Esophagus squamous epithelium (tissue), 5 donors: ENCODE measurements at places on chromosomes 1 and 21.
A peak's percentile ranks its signal among the peaks of the same experiment; 100 is the strongest.

GRCh38 chr1:204834752-204835151 lies 35.9 kb upstream of the NFASC start:
- H3K36me3 ChIP-seq: no peaks in the 10 kb centered on the region
- H3K27ac ChIP-seq: no peak overlapping the region
- no peaks in the 10 kb centered on the region for H3K27me3 ChIP-seq
- no peak overlapping the region for H3K4me3 ChIP-seq
- DNase-seq: no peak
- H3K4me1 ChIP-seq: peaks cover 11% of the 10 kb centered on the region

DNA sequence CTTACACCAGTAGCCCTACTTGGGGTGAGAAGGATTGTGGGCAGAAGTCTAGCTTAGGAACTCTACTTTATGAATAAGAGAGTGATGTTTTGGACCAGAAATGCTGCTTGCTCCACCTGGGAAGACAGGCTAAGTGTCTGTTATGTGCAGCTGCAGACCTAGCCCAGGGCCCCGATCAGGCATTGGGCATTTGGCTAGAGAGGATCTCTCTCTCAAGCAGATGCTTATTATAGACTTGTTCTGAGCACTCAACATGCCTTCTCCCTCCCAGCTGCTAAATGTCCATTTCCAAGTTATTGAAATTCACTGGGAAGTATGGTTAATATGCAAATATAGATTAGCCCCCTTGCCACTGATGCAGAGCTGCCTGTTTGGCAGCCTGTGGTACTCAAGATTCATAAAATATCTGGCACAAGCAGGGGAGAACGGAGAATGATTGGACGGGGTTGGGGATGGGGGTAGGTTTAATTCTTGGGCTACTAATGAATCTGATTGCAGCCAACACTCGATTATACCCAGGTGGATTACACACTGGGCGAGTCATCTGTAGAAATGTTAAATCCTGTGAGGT lies 115.9 kb downstream of the KCND3 start:
- H3K27ac ChIP-seq: no peak overlapping the region
- H3K27me3 ChIP-seq: no peaks in the 10 kb centered on the region
- DNase-seq: no peak
- no peak overlapping the region for H3K4me3 ChIP-seq
- H3K4me1 ChIP-seq: no peaks in the 10 kb centered on the region

GRCh38 chr21:45332415-45332814 lies 44.7 kb upstream of the POFUT2 start:
- H3K4me1 ChIP-seq: peaks cover 32% of the 10 kb centered on the region
- no peaks in the 10 kb centered on the region for H3K27me3 ChIP-seq
- H3K4me3 ChIP-seq: no peak overlapping the region
- no peak overlapping the region for H3K27ac ChIP-seq
- no peak for DNase-seq

DNA sequence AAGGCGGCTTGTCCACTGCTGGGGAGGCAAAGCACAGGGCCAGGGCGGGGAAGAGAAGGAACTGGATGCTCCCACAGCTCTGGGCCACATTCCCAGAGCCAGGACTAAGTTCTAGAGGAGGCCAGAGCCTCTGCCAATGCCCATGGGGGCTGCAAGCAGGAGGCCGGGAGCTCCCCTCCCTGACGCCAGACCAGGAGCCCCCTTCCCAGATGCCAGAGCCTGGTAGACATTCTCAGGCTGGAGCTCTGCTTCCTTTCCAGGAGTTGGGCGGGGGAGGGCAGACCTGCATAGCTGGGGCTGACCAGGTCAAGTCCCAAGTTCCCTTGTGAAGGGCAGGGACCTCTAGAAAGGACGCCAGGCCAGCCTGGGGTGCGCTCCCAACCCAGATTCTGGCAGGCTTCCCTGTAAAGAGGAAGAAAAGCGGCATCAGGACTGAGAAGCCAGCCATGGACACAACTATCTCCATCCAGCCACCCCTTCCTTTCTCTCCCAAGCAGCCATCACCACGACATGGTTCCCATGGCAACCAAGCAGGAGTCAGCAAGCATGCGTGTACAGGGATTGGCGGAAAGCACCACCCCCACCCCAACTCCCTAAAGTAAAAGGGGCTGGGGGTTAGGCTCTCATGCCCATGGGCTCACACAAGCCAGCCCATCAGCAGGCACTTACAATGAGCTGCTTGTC lies 13.4 kb downstream of the KIF21B start:
- H3K4me1 ChIP-seq: peaks cover 24% of the 10 kb centered on the region
- H3K36me3 ChIP-seq: no peaks in the 10 kb centered on the region
- H3K27ac ChIP-seq: no peak overlapping the region
- H3K4me3 ChIP-seq: no peak overlapping the region

- no peak for DNase-seq
- H3K4me1 ChIP-seq: no peaks in the 10 kb centered on the region
- no peak overlapping the region for H3K27ac ChIP-seq
- H3K4me3 ChIP-seq: no peak overlapping the region
- H3K36me3 ChIP-seq: no peaks in the 10 kb centered on the region
Measured at GRCh38 chr1:25099343-25099951, 132.9 kb downstream of the SYF2 start.

DNA sequence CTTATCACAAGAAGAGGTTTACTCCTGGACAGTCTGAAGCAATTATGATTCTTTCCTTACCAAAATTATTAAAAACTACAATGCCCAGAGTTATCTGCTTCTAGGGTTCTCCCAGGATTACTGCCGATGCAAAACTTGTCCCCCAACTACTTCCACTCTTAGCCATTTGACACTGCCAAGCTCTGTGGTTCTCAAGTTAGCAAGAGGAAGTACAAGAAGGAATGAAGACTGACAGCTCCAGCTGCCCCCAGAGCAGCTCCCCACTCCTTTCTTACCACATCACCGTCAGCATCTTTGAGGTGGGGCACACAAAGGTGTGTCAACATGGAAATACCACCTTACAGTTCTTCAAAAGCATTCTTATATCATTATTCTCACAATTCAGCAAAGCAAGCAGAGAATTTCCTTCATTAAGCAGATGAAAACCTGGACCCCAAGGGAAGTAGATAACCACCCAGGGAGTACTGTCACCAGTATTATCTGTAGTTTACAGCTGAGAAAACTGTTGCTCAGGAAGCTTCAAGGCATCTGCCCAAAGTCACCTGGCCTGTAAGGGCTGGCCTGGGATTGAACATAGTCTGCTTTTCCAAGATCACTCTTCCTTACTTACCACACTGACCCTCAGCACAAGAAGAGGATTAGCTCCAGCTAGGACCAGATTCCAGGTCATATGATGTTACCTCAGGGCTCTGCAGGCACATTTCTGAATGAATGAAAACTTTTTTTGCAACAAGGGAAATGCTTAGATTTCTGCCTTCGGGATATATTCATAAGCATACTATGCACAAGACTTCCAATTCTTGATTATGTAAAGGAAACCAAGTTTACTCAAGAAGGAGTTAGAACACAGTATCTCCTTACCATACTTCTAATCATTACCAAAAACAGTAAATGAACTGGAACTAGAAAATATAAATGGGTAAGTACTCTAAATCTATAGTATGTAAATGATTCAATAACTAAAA lies 9.3 kb downstream of the PSMG1 start:
- H3K27me3 ChIP-seq: no peaks in the 10 kb centered on the region
- no peak for DNase-seq
- peaks cover 1% of the 10 kb centered on the region for H3K36me3 ChIP-seq

- H3K27me3 ChIP-seq: no peaks in the 10 kb centered on the region
- no peaks in the 10 kb centered on the region for H3K4me1 ChIP-seq
- no peaks in the 10 kb centered on the region for H3K36me3 ChIP-seq
- DNase-seq: no peak
- H3K4me3 ChIP-seq: no peak overlapping the region
- no peak overlapping the region for H3K27ac ChIP-seq
Measured at GRCh38 chr1:89815040-89815439, 5.8 kb upstream of the LRRC8D start.

DNA sequence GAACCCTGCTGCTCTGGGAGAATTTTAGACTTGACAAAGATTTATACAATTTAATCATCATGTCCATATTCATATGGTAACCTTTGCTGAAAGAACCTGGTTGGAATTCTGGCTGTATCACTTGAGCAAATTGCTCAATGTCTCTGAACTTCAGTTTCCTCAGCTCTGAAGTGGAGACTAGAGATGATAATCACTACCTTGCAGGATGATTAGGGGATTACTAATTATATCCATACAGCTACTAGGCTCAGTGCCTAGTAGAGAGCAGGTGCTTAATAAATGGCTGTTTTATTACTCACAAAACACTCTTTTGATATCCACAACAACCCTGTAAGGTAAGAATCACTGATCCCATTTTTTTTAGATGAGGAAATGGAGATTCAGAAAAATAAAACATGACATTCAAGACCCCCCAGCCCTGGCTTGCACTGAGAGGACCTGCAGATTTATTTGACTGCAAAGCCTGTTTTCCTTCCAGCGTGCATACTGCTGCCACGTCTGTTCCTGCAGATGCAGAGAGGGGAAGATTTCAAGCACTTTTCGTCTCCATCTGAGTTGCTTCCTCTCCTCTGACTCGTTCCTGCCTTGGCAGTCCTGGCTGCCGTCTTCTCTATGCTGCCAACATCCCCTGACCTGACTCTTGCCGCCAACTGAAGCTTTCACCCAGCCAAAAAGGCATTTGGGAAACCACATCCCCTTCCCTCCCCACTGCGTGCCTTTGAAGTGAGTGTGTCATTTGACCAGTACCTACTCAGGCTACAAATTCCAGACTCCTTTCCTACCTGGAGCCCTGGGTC lies 203.0 kb downstream of the PLPP3 start:
- no peak overlapping the region for H3K27ac ChIP-seq
- H3K4me1 ChIP-seq: peaks cover 3% of the 10 kb centered on the region
- no peak for DNase-seq
- no peaks in the 10 kb centered on the region for H3K27me3 ChIP-seq
- no peak overlapping the region for H3K4me3 ChIP-seq

DNA sequence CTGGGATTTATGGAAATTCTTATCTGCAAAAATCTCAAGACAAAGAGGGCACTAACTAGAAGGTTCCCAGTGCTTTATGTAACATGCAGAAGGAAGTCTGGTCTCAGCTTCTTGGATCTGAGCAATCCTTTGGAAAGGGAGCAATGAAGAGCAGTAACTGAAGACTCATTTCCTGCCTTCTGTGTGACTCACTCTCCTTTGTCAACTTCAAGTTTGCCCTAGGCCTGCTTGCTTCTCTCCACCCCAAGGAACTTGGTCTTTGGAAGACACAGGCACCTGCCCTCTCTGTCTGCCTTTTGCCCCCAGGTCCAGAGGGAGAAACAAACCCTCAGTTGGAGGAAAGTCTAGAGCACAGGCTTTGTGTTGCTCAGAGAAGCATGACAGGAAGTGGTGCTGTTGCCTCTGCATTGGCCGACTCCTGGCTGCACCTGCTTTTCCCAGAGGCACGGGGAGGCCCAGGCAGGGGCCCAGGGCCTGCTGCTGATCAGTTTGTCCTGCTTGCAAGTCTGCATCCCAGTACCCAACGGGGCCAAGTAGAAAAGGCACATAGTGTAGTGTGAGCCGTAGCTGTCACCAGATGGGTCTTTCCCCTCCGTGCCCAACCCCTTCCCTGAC lies 137.2 kb downstream of the DHRS3 start:
- no peak overlapping the region for H3K4me3 ChIP-seq
- H3K4me1 ChIP-seq: peaks cover 46% of the 10 kb centered on the region
- H3K27ac ChIP-seq: peak overlapping the region; percentile 87
- DNase-seq: no peak

GRCh38 chr1:177181631-177182291 lies 11.0 kb downstream of the BRINP2 start:
- H3K36me3 ChIP-seq: no peaks in the 10 kb centered on the region
- peak overlapping the region; percentile 6 for H3K4me3 ChIP-seq
- H3K4me1 ChIP-seq: peaks cover 3% of the 10 kb centered on the region
- no peaks in the 10 kb centered on the region for H3K27me3 ChIP-seq

GRCh38 chr1:231130544-231130943 lies 31.3 kb upstream of the TRIM67 start:
- H3K27me3 ChIP-seq: no peaks in the 10 kb centered on the region
- DNase-seq: no peak
- no peak overlapping the region for H3K4me3 ChIP-seq

DNA sequence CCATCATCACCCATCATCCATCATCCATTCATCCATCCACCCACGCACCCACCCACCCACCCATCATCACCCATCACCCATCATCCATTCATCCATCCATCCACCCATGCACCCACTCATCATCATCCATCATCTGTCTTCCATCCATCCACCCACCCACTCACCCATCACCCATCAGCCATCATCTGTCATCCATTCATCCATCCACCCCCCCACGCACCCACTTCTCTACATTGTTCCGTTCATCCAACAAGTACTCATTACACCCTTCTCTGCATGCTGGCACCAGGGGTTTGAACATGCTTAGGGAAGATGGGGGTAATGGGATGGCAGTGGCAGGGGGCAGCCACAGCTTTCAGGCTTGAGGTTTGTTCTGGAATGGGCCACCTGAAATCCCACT lies 82.1 kb downstream of the ADARB1 start:
- H3K4me1 ChIP-seq: peaks cover 4% of the 10 kb centered on the region
- no peak for DNase-seq
- H3K27me3 ChIP-seq: no peaks in the 10 kb centered on the region
- no peaks in the 10 kb centered on the region for H3K36me3 ChIP-seq

- H3K27me3 ChIP-seq: no peaks in the 10 kb centered on the region
- no peak overlapping the region for H3K4me3 ChIP-seq
- peak overlapping the region; percentile 1 for H3K27ac ChIP-seq
- DNase-seq: no peak
Measured at GRCh38 chr1:119968601-119969000, 72.3 kb upstream of the ADAM30 start.

- no peaks in the 10 kb centered on the region for H3K36me3 ChIP-seq
- no peaks in the 10 kb centered on the region for H3K4me1 ChIP-seq
- no peak overlapping the region for H3K27ac ChIP-seq
- H3K27me3 ChIP-seq: no peaks in the 10 kb centered on the region
Measured at GRCh38 chr1:48066936-48067335, 69.8 kb upstream of the TRABD2B start.

DNA sequence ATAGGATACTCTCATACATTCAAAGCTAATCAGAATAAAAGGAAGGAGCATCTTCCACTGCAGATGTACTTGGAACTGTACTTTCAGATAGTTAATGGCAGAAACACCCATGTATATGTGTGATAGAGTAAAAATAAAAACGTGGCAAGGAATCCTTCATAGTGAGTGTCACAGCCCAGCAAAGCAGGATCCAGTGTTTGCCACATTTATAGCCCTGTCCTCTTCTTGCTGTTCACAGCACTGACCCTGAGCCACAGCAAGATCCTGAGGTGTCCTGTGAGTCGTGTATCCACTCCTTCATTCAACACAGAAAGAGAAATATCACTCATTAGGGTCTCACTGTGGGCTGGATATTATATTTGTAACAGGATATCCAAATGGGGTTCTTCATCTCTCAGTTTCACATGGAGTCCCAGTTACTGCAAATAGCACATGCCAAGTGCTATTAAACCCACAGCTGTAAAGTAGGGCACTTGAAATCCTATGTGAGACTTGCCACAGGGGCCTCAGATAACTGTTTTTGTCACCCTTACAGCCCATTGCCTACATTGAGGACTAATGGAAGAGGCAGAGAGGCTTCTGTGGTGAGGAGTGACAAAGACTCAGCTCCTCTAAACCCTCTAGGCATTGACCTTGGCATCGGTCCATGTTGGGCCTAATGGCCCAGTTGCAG lies 41.3 kb downstream of the CYP2J2 start:
- no peaks in the 10 kb centered on the region for H3K27me3 ChIP-seq
- no peaks in the 10 kb centered on the region for H3K36me3 ChIP-seq
- no peaks in the 10 kb centered on the region for H3K4me1 ChIP-seq
- H3K27ac ChIP-seq: no peak overlapping the region
- no peak overlapping the region for H3K4me3 ChIP-seq

GRCh38 chr1:161223805-161224694 lies 622 bp upstream of the APOA2 start:
- no peak overlapping the region for H3K27ac ChIP-seq
- no peaks in the 10 kb centered on the region for H3K27me3 ChIP-seq
- peaks cover 33% of the 10 kb centered on the region for H3K4me1 ChIP-seq
- peaks cover 2% of the 10 kb centered on the region for H3K36me3 ChIP-seq
- no peak overlapping the region for H3K4me3 ChIP-seq
